ENCODE measurements at places on chromosomes 12 and 14. TPM values are rescaled to one million over a fixed set of nuclear protein-coding genes. Genes with fewer than 3 reads are reported as not detected.

Gene BDKRB2
- 0.10 TPM for total RNA-seq

Gene GPR135
- total RNA-seq = 1.4 TPM

Gene SERPINA10
- 200 TPM for total RNA-seq

Gene CCDC88C
- 4.1 TPM for total RNA-seq

Gene CARMIL3
- 2.0 TPM for total RNA-seq

Gene ST8SIA1
- total RNA-seq = not detected

Gene BRI3BP
- total RNA-seq = 7.4 TPM

Gene PTCSC3
- not detected for total RNA-seq

Gene PROX2
- not detected for total RNA-seq

Gene DBX2
- total RNA-seq = not detected

Gene GLT8D2
- total RNA-seq = 0.43 TPM

Gene DYNC1H1
- total RNA-seq = 118 TPM

Gene ZFYVE26
- 9.9 TPM for total RNA-seq

Gene BIN2
- total RNA-seq = 2.7 TPM

Gene CCDC197
- not detected for total RNA-seq

Gene PKP2
- 21.4 TPM for total RNA-seq

Gene ERP27
- 0.30 TPM for total RNA-seq
